ENCODE measurements at places on chromosomes 7 and 10.

DNA sequence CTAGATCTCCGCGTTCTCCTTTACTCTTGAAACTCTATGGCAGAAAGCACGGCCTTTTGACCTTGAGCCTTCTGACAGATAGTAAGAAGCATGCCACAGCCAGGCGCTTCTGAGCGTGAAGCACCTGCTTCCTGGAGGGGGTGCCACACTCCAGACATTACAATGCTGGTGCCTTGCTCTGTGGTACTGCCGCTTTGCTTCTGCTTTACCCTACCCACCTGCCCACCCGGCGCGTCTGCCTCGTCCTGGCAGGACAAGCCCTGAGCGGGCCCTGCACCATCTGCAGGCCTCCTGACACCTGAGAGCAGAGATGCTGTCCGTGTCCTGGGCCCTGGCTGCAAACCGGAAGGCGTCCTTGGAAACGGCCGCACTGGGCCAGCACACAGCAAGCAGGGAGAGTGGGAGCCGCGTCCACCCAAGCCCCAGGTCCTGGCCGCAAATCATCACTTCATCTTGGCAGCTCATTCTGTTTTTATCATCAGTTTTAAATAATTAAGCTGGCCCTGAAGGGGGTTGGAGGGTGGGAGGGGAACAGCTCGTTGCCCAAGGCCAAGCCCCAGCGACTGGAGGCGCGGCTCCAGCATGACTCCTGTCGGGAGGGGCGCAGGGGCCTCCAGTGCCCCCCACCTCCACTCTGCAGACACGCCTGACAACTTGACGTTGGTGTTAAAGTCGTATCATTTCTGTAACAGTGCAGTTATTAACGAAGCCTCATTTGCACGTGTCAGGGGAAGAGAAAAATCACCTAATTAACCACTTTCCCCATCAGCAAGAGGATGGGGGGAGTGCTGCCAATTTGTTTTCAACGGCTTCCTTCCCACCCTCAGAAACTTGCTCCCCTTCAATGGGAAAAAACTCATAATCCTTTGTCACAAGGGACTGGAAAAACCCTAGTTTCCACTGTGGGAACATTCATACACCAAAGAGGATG, 132.2 kb downstream of the MAD1L1 start:
- DNase-seq = no peak

GRCh38 chr10:118792526-118792925, 37.8 kb upstream of the CACUL1 start:
- no peak for DNase-seq

DNA sequence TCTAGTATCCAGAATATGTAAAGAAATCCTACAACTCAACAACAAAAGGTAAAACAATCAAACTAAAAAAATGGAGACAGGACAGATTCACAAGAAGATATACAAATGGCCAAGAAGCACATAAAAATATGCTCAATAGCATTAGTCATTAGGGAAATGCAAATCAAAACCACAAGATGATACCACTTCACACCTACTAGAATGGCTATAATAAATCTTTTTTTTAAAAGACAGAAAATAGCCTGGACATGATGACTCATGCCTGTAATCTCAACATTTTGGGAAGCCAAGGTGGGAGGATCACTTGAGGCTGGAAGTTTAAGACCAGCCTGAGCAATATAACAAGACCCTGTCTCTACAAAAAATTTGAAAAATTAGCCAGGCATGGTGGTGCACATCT, 27.9 kb upstream of the CHCHD3 start:
- DNase-seq = no peak

DNA sequence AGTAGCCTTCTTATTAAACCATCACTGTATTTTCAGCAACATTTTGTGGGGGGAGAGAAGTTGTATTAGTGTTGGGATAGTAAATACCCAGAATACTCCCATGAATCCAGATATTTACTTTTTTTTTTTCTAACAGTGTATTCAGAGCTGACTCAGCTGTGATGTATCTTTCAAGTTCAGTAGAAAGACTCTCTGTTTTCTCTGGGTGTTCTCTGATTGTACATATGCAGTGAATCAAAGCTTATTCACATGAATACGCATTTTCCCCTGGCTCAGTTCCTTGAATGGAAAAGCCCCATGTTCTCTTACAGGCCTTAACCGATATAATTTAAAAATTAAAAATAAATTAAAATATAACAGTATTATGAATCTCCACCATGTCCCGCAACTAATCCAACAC, 1.3 kb downstream of the TFPI2 start:
- no peak for DNase-seq

DNA sequence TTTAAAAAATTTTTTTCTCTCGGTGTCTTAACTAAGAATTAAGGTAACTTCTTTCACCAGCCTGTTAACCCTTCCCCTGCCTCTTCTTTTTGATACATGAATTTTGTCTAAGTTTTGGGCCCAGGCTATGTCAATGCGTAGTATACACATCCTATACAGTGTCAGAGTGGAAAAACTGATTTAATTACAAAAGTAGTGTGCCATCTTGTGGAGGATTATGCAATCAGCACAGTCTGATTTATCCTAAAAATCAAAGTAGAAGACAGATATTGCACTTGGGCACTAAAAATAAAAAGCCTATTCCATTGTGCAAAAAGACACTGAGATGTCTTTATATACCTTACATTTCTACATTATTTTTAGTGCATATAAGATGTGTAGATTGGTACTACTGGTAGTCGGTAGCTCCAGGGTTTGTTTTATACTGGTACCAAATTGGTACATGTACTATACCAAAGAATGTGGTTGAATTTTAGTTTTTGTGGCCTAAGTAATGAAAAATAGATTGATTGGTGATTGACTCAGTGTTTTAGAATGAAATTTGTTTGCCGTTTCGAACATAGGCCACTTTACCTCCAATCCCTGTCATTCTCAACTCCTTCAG, 96.6 kb downstream of the MKLN1 start:
- no peak for DNase-seq

DNA sequence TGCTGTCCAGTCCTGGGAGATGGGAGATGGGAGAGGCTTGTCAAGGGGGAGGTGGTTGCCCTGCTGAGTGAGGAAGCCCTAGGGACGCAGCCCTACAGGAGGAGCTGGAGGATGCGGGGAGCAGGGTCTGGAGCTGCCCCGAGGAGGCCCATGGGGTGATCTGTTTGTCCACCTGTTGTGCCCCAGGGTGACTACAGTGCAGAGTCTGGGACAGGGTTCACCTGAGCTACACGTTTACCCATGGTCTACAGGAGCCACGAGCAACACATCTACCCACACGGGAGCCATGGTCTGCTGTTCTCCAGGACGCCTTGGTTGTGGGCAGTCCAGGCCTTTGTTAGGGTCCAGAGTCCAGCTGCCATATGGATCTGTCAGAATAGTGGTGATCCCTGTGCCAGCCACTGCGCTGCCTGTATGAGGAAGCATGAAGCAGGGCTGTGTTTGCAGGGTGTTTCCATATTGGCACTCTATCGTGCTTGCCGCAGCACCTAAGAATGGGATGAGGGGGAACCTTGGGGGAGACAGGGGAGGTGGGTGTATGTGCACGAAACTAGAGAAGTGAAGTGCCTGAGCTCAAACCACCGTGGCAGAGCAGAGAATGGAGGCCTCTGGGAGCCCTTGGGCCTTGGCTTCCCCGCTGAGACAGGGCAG, 23.7 kb downstream of the ZNF775 start:
- no peak for DNase-seq

- DNase-seq = no peak
Measured at GRCh38 chr7:116368965-116369364, 130.6 kb upstream of the CAV2 start.

- no peak for DNase-seq
Measured at GRCh38 chr7:20577441-20578071, 37.9 kb upstream of the ABCB5 start.

GRCh38 chr10:16292366-16292765, 144.4 kb upstream of the PTER start:
- no peak for DNase-seq

DNA sequence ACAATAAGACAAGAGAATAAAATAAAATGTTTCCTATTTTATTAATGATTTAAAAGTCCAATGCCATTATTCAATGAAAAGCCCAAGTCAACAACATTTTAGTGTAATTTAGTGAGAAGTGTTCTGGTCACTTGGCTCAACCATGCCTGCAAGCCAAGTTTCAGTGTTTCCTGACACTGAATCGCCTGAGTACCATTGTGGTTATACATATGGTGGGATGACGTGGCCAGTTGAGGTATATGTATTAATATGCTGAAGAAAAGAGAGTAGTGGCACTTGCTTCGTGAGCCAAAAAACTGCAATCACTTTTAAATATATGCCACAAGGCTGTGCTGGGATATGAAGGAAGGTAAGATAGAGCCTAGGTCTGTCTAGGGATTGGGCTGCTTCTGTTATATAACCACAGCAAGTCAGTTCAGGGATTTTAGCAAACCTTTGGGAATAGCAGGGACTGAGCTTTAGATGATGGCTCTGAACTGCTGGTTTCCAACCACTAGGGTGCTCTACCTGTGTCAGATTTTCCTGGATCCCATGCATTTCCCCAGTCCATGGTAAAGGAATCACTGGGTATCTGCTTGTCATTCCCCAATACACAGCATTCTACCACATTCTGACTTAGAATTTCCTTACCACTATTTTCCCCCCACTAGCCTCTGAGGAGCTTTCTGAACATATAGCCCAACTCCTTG, 214.0 kb upstream of the PRPS1L1 start:
- DNase-seq = no peak

DNA sequence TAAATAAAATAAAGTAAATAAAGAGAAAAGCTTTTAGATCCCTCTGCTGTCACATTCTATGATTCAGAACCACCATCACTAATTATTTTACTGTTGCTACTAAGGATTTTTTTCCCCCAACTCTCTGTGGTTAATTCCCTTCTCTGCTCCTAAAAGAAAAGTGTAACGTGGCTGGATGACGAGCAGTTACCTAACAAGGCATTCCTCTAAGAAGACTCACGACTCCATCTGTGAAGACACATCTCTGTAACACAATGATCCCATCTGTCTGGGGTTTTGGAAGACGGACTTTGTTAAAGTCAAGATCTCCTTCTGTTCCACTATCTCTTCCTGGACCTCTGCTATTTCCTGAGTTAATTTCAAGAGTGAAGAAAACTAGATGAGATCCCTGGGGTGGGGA, 179.9 kb downstream of the SFMBT2 start:
- DNase-seq = no peak

DNA sequence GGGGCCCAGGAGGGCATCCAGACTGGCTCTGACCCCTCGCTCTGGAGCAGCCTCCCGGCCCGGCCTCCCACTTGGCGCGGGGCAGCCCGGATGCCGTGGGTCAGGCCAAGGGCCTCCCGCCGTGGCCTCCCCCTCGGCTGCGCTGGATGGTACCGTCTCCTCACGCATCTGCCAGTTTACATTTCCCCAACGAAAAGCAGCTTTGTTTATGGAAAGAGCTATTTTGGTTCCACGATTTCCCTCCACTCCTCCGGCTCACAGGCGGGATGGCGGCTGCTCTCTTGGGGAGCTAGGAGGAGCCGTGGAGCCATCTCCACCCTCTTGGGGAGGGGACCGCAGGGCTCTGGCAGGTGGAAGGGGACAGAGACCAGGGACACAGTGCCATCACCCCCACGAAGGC, 93.2 kb upstream of the MYL10 start:
- no peak for DNase-seq

DNA sequence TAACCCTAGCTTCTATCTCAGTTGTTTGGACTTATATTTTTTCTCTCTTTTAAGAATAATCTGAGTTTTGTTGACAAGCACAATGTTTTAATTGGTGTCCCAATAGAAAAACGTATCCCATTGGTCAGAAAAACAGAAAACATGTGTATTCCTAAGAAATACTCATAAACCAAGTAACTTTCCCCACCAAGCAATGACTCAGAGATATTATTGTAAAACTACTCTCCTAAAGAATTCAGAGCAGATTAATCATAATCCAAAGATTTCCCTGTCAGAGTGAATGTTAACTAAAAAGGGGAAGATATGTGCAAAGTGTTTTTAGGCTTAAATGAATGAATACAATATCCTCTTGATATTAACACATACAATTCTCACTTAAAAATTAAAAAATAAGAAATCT, 29.4 kb upstream of the MBL2 start:
- no peak for DNase-seq

- DNase-seq = no peak
Measured at GRCh38 chr7:129950191-129950932, 2.4 kb downstream of the UBE2H start.

DNA sequence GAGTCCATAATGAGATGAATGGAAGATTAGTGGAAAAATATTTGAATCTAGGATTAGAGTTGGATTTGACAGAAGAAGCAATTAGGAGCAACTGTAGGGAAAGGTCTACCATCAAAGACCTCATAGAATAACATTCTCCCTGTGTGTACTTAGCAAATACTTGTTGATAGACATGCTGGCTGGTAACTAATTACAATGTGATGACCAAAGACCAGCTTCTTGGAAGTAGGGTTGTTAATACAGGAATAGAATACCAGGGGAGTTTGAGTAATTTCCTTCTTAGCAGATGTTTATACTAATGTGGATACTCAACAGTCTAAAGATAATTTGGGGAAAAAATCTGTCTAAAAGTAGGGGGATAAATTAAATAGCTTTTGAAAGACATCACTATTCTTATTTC, 357.5 kb upstream of the BMPER start:
- no peak for DNase-seq

- DNase-seq = no peak
Measured at GRCh38 chr7:96041171-96041570, 268.8 kb downstream of the DYNC1I1 start.

- DNase-seq = no peak
Measured at GRCh38 chr10:23692736-23693135, 253.9 kb downstream of the OTUD1 start.

DNA sequence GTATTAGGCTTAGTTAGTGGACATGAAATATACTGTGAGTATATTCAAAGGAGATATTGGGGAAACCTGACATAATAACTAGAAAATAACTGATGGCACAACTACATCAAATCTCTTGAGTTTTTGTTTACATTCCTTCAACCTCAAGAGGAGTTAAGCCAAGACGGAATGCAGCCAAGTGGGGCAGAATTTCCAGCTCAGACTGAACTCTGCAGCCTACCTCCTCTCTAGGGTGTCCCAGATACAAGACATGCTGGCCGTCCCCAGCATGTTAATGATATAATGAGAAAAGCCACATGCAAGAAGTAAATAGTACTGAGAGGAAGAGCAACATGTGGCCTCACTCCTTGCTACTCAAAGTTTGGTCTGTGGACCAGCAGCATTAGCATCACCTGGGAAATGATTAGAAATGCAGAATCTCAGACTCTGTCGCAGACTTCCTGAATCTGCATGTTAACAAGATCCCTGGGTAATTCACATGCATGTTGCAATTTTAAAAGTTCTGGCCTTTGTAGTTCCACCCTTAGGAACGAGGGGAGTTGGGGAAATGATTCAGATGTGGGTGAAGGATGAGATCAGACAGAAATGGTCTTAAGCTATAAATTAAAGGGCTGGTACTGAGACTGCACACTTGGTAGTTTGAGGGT, 118.4 kb upstream of the CACUL1 start:
- no peak for DNase-seq

- DNase-seq = no peak
Measured at GRCh38 chr10:113222207-113222606, 272.2 kb downstream of the TCF7L2 start.

DNA sequence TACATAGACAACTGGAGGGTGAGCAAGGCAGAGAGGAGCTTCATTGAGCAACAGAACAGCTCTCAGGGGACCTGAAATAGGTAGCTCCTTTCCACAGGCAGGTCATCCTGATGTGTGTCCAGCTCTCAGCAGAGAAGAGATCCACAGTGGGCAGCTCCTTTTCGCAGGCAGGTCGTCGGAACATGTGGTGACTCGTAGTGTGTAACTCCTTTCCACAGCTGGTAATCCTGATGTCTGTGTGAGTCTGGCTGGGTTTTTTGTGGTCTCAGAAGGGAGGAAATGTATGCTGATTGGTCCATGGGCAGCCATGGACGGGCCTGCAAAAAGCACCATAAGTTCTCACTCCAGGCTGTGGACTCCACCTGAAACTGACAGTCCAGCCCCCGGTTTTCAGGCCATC, 24.4 kb upstream of the TES start:
- DNase-seq = no peak

Data from Right ventricle myocardium superior (tissue), 1 donor.